ENCODE measurements at places on chromosomes 16 and 17.

GRCh38 chr16:64926476-64926875 lies 195.4 kb downstream of the CDH11 start:
- DNase-seq = no peak

DNA sequence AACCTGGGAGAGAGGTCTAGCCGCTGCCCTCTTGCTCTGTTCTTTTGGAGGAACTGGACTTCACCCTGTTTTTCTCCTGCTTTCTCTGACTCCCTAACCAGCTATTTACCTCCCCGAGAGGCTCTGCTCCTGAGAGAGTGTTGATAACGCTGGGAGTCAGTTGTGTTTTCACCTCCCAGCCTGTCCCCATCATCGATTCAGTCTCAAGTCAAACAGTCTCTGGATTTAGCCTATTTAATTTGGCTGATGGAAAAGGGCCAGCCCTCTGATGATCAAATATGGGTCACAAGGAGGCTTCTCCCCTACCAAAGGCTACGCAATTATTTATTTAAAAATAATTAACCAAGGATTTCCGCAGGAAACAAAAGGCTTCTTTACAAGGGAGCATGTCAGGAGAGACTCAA lies 31.8 kb downstream of the HNF1B start:
- DNase-seq = no peak

DNA sequence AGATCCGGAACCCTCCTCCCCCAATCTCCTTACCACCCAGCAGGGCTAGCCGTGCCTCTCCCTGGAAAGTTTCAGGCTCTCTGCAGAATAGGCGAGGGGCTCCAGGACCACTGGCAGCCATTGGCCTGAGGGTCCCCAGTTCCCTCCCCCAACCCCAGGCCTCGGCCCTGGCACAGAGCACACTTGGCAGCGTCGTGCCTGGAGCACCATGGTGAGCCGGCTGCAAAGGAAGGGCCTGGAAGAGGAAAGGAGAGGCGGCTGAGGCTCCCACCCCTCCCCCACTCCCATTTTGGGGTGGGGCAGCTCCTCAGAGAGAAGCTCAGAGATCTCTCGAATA lies 369 bp upstream of the BTBD17 start:
- DNase-seq = no peak

DNA sequence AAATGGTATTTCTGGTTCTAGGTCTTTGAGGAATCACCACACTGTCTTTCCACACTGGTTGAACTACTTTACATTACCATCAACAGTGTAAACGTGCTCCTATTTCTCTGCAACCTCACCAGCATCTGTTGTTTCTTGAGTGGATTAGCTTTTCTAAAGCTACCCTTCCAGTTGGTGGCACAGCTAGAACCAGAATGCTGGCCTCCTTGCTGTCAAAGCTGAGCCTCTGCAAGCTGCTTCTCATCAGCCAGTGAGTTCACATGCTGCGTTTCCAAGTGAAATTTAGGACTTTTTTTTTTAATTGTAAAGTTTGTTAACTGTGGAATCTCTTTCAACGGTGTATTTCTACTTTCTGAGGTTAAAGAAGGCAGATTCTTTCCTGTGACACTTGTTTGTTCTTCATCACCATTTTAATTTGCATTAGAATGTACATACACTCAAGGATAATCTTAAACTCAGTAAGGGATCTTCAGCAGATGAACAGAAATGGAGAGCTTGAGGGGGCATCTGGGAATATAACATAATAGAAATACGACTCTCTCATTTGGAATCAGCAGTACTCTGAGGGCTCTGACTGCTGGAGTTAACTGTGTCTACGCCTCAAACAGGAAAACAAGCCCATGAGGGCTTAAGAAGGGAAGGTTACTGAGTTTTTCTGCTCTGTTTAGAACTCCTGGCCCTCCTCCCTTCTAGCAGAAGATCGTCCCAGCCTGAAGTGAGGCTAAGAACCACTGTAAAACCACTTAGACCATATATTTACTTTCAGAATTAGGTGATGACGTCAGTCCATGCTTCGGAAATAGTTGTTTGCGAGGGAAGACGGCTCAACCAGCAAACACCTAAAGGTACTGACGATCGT lies 148.4 kb upstream of the FAM20A start:
- DNase-seq = no peak

DNA sequence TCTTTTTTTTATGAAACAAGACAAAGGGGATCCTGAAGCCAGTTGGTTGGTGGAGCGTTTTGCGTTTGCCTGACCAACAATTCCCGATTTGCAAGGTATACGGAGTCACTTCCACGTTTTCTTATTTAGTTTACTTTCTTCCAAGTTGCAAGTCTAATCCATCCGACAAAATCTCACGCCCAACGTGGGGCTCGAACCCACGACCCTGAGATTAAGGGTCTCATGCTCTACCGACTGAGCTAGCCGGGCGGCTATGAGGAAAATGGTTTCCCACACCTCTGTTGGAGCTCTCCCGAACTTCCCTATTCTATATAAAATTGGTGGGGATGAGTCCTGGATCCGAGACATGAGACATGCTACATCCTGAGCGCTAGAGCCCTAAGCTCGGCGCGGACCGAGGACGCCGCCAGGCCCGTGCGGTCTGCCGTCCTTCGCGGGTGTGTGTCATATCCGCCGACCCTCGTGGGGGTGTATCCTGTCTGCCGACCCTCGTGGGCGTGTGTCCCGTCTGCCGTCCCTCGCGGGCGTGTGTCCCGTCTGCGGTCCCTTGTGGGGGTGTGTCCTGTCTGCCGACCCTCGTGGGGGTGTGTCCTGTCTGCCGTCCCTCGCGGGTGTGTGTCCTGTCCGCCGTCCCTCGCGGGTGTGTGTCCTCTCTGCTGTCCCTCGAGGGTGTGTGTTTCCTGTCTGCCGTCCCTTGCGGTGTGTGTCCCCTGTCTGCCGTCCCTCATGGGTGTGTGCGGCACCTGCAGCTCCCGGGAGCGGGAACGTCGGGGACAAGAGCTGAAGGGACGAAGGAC lies 22.6 kb downstream of the ZNF213 start:
- peak; percentile 55 for DNase-seq

- peak; percentile 37 for DNase-seq
Observed at GRCh38 chr16:11668623-11669379, 546 bp downstream of the SNN start.

DNA sequence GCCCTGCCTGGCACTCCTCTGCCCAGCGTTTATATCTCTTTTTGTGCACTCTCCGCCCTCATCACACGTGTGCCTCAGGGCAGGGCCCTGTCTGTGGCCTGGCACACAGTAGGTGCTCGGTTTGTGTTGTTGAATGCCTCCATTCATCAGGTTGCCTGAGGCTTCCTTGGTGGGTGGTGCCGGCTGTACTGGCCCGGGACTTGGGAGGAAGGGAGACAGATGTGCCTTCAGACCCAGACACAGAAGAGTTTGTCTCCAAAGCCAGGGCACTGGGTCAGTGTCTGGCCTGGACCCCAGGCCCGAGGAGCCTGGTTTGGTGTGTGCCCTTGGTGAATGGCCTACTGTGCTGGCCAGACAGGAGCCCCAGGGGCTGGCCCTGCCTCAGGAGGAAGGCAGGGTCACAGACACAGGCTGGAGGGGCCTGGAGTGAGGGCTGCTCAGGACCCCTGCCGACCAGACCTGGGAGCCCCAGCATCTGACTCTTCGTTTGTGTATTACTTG lies 71.6 kb downstream of the RAI1 start:
- no peak for DNase-seq

DNA sequence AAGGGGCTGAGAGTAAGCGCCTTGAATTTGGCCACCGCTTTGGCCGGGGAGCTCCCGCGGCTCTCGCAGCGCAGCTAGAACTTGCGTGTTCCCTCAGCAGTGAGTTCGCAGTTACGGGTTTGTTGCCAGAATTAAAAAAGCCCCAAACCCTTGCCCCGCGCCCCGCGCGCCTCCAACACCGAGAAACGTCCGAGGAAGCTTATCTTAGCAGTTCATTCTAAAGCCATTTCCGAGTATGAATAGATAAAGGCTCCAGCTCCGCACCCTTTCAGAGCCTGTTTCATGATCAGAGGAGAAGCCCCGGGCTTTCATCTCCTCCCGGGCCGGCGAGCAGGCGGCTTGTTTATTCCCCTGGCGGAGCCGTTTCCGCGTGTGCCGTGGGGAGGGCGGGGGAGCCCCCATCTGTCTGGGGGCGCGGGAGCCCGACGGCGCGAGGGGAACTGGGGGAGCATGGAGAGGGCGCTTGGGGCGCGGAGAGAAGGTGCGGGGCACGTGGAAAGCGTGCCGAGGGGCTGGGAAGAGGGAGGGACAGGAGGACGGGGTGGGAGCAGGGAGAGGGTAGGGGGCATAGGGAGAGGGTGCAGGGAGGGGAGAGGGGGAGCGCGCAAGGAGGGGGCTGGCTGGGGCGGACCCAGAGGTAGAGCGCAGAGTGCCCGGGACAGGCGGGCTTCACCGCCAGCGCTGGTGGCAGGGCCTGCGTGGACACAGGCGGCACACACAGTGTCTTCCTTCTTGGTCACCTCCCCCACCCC lies 9.9 kb downstream of the TBX4 start:
- no peak for DNase-seq

All from activated T-cell treated with anti-CD3 and anti-CD28 coated beads, Interleukin-2, amount 50 U/mL, for 72 hours (primary cell).